ENCODE measurements at places on chromosomes 1 and 21. TPM values are rescaled to one million over a fixed set of nuclear protein-coding genes. Genes with fewer than 3 reads are reported as not detected.

G0S2 gene
- 11.2 TPM for total RNA-seq

CELA3B gene
- not detected for total RNA-seq

SHE gene
- total RNA-seq: not detected

ZNF670 gene
- total RNA-seq: 3.8 TPM

DHX9 gene
- 118 TPM for total RNA-seq

- DNase-seq: no peak
These were observed 150.5 kb downstream of the APP start for GRCh38 chr21:26020081-26020480.

- no peak for DNase-seq
These were observed 5.7 kb downstream of the CTPS1 start for GRCh38 chr1:40985161-40985560.

DNA sequence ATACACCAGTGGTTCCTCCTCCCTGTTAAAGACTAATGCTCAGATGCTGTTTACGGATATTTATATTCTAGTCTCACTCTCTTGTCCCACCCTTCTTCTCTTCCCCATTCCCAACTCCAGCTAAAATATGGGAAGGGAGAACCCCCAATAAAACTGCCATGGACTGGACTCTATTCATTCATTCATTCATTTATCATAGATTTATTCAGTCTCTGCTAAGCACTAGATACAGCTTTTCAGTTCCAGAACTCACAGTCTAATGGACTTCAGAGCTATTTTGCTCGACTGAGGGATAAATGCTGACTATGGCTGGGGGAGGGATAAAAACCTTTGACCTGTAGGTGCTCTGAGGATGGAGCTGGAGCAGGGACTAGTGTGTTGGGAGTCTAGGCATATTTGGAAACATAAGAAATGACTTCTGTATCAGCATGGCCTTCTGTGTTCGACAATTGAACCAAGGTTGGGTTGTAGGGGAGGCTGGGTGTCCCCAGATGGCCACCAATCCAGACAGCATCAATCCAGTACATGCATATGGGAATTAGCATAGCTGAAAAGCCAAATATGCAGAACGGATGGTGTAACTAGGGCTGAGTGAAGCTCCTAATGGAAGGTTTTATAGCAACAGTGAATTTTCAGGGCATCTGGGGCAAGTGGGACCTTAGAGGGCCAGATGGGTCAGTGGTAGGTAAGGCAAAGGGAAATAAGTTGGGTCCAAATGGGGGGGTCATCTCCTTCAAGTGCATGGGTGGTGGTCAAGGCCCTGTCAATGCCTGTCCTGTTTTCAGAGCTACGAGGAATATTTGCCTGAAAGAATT, 4.1 kb downstream of the APOA2 start:
- DNase-seq: no peak

GRCh38 chr1:45013551-45014209, 1.6 kb downstream of the UROD start:
- DNase-seq: peak; percentile 22

DNA sequence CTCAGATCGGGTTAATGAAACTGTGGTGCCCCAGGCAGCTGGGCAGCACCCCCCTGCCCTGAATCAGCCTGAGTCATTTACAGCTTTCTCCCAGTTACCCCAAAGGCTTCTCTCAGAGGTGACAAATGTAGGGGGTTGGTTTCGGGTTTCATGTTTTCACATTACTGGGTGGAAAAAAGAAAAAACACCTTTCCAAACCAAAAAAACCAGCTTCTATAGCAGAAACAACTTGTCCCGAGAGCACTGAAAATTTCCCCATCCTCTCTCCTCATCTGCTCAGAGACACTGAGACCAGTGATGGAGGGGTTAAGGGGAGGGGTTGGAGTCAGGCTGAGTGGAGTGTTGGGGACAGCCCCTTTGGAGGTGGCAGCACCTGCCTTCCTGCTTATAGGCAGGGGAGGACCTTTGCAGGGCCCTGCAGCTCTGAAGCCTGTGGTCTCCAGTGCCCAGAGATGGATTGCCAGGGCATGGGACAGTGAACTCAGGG, 15.6 kb downstream of the UTP11 start:
- DNase-seq: peak; percentile 84

- no peak for DNase-seq
These were observed 16.3 kb downstream of the NTPCR start for GRCh38 chr1:232966663-232967062.

GRCh38 chr1:220113136-220113695, 19.3 kb downstream of the IARS2 start:
- no peak for DNase-seq

GRCh38 chr1:74399249-74399648, 113.2 kb downstream of the LRRC53 start:
- no peak for DNase-seq

All from osteoblast (primary cell).